Fibroblast of villous mesenchyme (primary cell): ENCODE measurements at places on chromosomes 4 and X. TPM values are rescaled to one million over a fixed set of nuclear protein-coding genes. Genes with fewer than 3 reads are reported as not detected.

The NDP gene
- total RNA-seq: under 0.01 TPM in 1 of 2 replicates, not detected in the other

The TCEAL7 gene
- 37.0 and 44.5 TPM in 2 replicates for total RNA-seq

The CTAG1A gene
- not detected in 2 replicates for total RNA-seq

The ARSJ gene
- 49.3 and 69.5 TPM in 2 replicates for total RNA-seq

- DNase-seq: peak; percentile 19
Observed at GRCh38 chrX:130170752-130171445, 863 bp upstream of the RAB33A start.

DNA sequence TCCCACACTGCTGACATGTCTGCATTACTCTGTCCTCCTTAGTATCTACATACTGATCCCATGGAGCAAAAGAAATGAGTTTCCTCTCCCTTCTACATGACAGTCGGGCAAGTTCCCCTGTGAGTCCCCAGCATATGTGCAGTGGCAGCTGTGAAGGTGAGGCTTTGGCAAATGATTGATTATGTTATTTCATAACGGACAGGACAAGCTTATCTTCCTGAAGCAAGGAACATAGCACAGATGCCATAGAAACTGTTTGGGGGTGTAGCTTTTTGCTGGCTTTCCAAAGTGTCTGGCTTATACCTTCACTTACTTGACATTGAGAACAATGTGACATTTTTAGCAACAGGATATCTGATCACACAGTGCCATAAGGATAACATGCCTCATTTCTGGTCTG is 136.8 kb upstream of the PDLIM3 start:
- DNase-seq: no peak

DNA sequence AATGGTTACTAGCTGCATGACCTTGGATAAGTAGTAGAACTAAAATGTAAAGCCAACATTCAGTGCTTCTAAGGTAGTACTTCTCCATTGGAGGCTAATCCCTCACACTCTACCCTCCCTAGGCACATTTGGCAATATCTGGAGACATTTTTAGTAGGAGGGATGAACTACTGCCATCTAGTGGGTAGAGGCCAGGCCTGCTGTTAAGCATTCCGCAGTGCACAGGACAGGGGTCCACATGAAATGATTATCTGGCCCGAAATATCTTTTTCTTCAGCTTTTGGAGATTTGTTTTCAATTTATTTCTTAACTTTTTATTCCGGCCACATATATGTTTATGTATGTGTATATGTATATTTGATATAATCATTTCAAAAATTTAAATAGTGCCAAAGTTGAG is 36.0 kb upstream of the SPANXC start:
- peak; percentile 23 for DNase-seq

The MAOA gene
- total RNA-seq: 2.6 and 7.8 TPM in 2 replicates

The TLR1 gene
- 0.32 and 0.86 TPM in 2 replicates for total RNA-seq

The ARX gene
- not detected in 2 replicates for total RNA-seq

The FREM3 gene
- not detected in 2 replicates for total RNA-seq

- DNase-seq: peak; percentile 84
Observed at GRCh38 chr4:118888666-118889311, at the start of gene SYNPO2. TSS of gene SYNPO2 (plus strand) at chr4:118888854. CDS start at chr4:118889037, 183 bp downstream.

DNA sequence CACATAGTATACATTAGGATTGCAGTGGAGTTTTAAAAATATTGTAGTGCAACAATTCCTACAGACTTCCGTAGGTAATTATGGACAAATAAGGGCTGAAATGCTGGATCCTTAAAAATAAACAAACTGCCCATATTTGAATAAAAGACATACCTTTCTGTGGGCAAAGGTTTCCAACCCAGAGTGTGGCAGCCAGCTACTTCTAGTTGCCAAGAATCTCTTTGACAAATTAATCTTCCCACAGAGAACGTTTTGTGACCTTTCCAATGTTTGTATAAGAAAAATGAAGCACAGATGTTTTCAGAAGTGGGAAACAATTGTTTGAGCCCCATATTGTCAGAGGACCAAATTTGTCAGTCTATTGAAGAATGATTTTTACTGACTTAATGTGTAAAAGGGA is 21.1 kb downstream of the GRPR start:
- DNase-seq: no peak

- DNase-seq: no peak
Observed at GRCh38 chr4:145375416-145375815, 106.2 kb upstream of the SMAD1 start.

DNA sequence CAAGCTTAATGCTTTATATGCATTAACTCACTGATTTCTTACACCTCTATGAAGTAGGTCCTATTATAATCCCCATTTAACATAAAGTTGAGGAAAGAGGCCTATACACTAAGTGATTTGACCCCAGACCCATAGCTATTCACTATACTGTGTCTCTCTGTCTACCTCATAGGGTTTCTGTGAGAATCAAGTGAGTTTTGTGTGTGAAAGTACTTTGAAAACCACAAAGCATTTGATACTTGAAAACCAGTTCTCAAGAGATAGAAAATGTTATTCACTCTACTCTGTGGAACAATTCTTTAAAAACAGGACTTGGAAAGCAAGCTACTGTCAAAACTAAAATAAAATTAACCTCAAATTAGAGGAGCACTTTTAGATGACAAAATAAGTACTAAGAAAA is 35.0 kb downstream of the SHROOM3 start:
- DNase-seq: no peak

DNA sequence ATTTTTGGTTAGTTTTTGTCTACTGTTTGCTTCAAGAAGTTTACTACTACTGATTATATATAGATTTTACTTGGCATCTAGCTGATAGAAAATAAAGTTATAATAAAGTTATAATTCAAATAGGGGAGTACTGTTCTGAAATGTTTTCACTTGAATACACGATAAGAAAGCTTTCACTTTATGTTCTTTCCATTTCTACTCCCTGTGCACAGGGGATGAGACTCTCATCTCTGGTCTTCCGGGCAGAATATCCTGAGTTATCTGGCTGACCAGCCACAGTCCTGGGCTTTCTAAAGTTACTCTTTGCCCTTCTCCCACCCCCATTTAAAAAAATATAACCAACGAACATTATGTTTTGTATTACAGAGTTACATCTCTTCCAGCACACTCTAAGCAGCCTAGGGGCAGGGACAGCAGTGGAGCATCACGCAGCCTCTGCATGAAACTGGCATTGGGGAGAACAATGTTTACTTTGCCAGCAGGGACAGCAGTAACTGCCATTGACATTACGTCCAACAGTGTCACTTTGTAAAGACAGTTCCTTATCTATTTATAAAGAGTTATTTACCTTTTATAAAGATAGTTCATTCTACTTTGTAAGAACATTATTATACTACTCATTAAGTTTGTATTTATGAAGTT is 64.3 kb downstream of the METTL14 start:
- no peak for DNase-seq

DNA sequence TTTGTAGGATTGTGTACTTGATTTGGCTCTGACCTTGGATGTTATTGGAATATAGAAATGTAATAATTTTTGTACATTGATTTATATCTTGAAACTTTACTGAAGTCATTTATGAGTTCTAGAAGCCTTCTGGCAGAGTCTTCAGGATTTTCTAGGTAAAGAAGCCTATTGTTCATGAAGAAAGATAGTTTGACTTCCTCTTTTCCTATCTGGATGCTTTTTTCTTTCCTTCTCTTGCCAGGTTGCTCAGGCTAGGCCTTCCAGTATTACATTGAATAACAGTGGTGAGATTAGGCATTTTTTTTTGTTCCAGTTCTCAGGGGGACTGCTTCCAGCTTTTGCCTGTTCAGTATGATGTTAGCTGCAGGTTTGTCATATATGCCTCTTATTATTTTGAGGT is 191.1 kb downstream of the NAA11 start:
- no peak for DNase-seq

- DNase-seq: no peak
Observed at GRCh38 chrX:139126493-139126892, 404.0 kb upstream of the F9 start.

DNA sequence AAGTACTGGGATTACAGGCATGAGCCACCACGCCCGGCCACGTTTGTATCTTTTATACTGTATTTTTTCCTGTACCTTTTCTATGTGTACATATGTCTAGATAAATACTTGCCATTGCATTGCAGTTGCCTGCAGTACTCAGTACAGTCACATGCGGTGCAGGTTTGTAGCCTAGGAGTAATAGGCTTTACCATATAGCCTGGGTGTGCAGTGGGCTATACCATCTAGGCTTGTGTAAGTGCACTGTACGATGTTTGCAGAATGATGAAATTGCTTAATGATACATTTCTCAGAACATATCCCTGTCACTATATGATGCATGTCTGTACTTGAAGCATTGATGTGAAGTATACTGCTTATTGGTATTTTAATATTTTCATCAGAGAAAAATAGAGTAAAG is 115.4 kb upstream of the PUDP start:
- DNase-seq: no peak

- no peak for DNase-seq
Observed at GRCh38 chrX:69290292-69290691, 125.0 kb upstream of the PJA1 start.

The MPC1L gene
- not detected in 2 replicates for total RNA-seq

The CFP gene
- under 0.01 and 0.32 TPM in 2 replicates for total RNA-seq

The TMEM156 gene
- under 0.01 TPM in 1 of 2 replicates, not detected in the other for total RNA-seq

GRCh38 chr4:13903901-13904300 is 276.4 kb upstream of the BOD1L1 start:
- no peak for DNase-seq

DNA sequence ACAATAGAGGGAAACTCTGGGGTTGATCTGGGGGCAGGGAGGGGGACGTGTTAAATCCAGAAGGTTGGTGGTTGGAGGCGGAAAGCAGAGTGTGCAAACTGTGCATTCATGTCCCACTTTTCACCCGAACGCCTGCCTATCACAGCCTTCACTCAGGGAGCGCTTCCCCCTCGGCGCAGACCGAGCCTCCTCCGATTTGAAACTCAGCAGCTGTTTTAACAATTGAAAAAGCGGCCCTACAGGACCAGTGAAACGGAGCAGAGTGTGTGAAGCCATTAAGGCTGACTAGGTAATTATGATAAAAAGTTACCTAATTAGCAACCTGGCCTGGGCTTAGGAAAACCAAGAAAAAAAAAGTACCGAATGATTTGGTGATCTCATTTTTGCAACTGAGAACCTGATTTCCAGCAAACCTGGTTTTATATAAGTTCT is 685 bp upstream of the NDNF start:
- peak; percentile 6 for DNase-seq

- peak; percentile 53 for DNase-seq
Observed at GRCh38 chr4:176778491-176778890, 14.2 kb downstream of the VEGFC start.

GRCh38 chr4:94406668-94407437 is 44.9 kb upstream of the PDLIM5 start:
- peak; percentile 93 for DNase-seq

DNA sequence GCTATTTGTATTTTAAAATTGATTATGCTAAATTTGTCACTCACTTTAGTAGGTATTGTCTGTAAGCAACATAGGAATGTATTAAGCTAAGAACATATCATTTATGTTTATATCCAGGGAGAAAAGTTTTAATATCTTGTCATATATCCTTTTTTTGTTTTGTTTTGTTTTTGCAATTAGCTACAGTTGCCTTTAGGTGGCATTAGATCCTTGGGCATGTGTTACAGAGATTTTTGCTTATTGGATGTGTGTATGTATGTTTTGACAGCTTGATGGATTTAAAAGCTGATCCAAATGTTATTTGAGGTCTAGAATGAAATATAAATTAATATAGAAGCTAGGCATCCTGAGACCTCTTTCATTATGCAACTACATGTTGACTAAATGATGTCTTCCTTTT is 36.1 kb upstream of the OTUD4 start:
- peak; percentile 38 for DNase-seq

DNA sequence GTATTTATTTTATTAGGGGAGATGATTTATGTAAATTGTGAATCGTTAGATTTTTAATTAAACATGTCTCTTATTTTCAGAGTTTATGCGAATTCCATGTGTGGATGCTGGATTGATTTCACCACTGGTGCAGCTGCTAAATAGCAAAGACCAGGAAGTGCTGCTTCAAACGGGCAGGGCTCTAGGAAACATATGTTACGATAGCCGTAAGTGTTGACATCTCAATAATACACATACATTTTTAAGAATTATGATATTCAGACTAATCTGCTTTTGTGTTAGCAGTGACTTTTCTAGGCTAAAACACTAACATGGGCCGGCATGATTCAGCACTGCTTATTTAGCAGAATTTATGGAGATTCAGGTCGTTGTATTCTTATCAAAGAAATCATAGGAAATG is 91.2 kb downstream of the RAP1GDS1 start:
- peak; percentile 49 for DNase-seq

DNA sequence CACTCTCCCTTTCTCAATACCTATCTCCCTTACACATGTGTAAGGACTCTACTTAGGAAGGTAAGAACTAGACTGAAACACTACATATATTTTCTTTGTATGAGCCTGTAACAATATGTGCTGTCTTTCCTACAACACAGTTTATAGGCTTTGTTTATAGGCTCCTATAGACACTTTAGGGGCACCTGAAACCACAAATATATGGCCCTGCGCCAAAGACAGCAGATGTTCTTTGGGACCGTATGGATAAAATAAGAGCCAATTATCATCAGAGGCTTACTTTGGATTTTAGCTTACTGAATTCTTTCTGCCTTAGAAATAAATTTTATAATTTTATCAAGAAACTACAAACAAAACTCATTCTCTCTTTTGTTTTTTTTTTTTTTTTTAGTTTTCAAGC is 16.6 kb upstream of the CXCL3 start:
- no peak for DNase-seq

DNA sequence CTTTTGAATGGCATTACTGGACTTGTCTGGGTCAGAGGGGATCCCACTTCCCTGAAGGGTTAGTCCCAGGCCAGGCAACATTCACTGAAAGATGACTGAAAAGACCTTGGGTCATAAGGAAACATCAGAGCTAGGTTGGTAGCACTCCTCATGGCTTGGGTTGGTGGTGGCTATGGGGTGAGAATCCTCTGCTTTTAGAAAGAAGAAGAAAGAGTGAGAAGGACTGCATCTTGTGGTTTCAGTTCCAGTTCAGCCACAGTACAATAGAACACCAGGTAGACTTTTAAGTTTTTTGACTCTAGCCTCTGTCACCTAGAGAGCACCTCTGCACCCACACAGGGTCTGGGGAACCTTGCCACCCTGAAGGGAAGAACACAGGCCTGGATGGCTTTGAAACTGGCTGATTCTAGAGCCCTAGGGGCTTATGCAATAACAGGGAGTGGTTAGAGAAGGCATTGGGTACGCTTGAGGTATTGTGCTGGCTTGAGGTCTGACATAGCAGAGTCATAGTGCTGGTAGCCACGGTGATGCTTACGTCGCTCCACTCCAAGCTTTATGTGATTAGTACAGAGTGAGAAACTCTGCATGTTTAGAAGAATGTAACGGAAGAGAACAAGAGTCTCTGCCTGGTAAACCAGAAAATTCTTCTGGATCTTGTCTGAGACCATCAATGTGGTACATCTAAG is 36.5 kb downstream of the PRR32 start:
- no peak for DNase-seq

- DNase-seq: no peak
Observed at GRCh38 chr4:41290479-41290878, 33.8 kb downstream of the UCHL1 start.

DNA sequence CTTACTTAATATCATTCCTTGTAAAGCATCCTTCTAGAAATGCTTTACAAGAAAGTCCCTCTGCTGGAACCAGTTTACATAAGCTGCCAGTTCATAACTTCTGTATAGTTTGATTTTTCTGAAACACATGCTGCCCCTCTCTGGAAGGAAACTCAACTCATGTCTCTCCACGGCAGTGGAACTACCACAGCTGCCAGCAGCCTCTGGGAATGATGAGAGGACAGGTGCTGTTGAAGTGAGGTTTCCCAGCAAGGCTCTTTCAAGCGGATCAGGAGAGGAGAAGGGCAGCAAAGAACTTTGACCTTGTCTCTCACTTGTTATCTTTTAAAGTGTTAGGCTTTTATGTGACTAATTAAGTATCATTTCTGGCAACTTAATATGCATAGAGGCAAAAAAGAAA is 7.3 kb downstream of the GRPR start:
- no peak for DNase-seq

- no peak for DNase-seq
Observed at GRCh38 chr4:77665381-77666069, 59.9 kb downstream of the CXCL13 start.
